Foreskin keratinocyte (primary cell): ENCODE measurements at places on chromosomes 11 and 22. TPM values are rescaled to one million over a fixed set of nuclear protein-coding genes. Genes with fewer than 3 reads are reported as not detected.
A peak's percentile ranks its signal among the peaks of the same experiment; 100 is the strongest.

The CHRM1 gene
- total RNA-seq: not detected in 2 replicates

GRCh38 chr11:88402784-88403183 is 65.2 kb upstream of the CTSC start:
- DNase-seq: no peak

GRCh38 chr22:36822581-36822980 is 5.7 kb upstream of the PVALB start:
- DNase-seq: no peak

DNA sequence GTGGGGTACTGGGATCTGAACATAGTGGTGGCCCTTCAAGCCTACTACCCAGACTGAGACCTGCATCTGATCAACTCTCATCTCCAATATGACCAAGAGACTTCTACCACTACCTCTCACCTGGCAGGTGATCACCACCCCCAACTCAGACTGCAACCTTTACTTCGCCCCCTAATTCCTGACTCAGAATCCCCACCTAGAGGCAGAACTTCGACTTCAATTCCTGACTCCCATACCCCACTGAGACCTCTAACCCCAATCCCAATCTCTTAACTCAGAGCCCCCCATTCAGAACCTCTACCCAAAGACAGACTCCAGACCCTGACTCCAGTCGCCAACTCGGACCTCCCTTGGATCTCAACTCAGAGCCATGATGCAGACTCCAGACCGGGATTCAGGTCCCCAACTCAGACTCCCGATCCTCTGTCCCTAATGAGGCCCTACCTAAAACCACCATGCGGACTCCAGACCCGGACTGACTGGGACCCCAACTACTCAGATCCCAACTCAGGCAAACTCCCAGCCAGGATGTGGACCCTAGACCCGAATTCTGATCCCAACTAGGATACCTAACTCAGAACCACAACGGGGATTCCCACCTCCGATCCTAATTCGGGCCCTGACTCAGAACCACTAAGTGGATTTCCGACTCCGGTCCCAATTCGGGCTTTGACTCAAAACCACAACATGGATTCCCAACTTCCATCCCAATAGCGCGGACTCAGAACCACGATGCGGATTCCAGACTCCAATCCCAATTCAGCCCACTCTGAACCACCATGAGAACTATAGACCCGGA is 1.2 kb downstream of the KCNQ1OT1 start:
- no peak for DNase-seq

The JHY gene
- 4.0 and 4.7 TPM in 2 replicates for total RNA-seq

The SHISAL1 gene
- 0.03 TPM in 1 of 2 replicates, not detected in the other for total RNA-seq

The TRIM49 gene
- not detected in 2 replicates for total RNA-seq

DNA sequence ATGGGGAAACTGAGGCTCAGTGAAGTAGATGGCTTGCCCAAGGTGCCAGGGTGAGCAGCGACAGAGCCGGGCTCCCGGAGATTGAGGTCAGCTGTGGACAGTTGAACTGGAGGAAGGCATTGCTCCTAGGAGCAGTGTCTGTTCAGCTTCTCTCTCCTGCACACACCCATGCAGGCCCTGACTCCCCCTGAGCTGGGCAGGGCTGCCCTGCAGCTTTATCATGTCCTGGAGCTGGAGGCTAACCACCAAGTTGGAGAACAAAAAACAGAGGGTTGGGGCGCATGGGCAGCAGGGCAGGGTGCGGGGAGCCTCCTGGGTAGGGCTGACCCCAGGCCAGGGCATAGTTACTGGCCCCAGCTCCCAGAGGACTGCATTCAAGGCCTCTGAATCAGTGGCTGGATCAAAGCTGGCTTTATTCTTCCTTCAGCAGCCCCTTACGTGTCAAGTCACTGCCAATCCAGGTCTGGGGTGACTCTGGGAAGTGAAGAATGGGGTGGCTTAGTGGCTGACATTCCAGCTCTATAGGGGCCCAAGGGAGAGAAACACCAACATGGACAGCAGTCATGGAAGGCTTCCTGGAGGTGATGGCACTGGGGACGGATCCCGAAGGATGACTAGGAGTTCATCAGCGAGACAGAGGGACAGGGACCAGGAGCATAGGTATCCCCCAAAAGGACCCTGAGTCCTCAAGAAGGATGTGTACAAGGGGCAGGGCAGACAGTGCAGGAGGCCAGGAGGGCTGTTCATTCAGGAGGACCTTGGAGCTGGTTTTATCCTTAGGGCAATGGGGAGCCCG is 83.8 kb downstream of the CACNA1I start:
- no peak for DNase-seq

GRCh38 chr11:94405062-94405833 is 4.0 kb upstream of the GPR83 start:
- DNase-seq: no peak

DNA sequence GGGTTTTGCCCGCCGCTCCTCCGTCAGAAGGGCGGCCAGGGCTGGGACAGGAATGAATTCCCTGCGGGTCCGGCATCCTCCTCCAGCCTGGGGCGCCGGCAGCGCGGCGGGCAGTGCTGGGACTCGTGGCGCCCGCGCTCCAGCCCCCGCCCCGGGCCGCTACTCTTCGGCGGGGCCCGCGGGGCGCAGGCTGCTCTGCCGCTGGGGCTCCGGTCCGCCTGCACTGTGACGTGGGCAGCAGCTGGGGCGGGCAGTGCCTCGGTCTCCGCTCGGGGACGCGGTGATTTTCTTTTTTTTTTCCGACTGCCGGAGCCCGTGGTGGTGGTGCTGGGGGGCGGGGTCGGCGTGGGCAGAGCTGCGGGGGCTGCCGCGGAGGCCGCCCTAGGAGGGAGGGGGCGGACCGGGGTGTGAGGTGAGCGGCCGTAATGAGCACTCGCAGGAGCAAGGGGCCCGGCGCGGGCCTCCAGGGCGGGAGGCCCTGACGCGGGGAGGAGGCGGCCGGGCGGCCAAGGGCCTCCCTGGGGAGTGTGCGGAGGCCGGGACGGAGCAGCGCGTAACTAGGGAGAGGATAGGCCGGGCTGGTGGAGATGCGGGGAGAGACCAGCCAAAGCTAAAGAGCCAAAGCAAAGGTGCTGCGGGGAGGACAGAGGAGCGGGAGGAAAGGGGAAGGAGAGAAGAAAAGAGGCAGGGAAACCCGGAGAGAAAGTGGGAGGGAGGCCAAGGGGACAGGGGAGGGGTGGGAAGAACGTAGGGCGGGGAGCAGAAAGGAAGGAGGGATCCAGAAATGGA is 73.3 kb upstream of the ZBED5 start:
- DNase-seq: peak; percentile 23

The HEPN1 gene
- not detected in 2 replicates for total RNA-seq
